ENCODE measurements at places on chromosomes 2 and 18.
A peak's percentile ranks its signal among the peaks of the same experiment; 100 is the strongest.

- no peak for DNase-seq
These were observed 608.0 kb upstream of the PIK3C3 start for GRCh38 chr18:41347057-41347456.

- DNase-seq: no peak
These were observed 102.9 kb downstream of the CDC42EP3 start for GRCh38 chr2:37568565-37568964.

DNA sequence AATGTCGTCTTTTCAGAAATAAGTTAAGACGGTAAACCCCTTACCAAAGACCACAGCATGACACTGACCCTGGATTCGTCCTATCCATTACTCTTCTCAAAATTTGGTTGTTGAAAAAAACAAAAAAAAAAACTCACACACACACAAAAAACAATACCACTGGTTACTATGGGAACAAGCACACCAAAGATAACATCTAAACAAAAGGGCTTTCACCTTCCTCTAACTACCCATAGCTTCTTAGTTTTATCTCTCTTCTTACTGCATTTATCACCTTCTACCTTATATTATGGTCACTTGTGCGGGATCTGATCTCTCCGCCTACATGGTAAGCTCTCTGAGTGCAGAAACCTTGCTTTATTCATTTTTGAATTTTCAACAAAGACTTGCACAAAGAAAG is 192.7 kb downstream of the STK39 start:
- DNase-seq: no peak

DNA sequence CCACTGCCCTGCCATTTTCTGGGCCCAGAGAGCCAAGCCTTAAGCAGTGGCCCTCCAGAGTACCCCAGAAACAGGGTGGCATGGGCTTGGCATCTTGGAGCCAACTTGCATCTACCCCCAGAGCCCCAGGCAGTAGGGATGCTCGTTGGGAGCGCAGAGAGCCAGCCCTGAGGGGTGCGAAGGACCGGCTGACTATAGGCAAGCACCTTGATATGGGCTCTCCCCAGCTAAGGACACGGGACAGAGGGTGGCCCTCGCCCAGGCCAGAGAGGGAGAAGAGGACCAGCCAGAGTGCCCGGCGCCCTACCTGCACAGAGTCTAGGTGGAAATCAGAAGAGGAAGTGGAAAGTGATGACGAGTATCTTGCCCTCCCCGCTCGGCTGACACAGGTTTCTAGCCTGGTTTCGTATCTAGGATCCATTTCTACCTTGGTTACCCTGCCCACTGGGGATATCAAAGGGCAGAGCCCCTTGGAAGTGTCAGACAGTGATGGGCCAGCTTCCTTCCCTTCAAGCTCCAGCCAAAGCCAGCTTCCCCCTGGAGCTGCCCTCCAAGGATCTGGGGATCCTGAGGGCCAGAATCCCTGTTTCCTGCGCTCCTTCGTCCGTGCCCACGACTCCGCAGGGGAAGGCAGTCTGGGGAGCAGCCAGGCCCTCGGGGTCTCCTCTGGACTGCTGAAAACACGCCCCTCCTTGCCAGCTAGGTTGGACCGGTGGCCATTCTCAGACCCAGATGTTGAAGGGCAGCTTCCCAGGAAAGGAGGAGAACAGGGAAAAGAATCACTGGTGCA is 16.2 kb downstream of the CEP68 start:
- no peak for DNase-seq

DNA sequence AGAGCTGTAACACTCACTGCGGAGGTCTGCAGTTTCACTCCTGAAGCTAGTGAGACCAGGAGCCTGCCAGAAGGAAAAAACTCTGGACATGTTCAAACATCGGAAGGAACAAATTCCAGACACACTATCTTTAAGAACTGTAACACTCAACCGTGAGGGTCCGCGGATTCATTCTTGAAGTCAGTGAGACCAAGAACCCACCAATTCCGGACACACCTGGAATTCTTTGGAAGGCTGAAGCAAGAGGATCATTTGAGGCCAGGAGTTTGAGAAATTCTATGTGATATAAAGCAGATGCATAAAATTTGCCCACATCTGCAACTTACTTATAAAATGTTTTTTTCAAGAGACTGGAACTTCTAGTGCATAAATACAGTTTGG is 43.5 kb upstream of the ITSN2 start:
- DNase-seq: no peak

GRCh38 chr18:44048435-44048834 is 632.3 kb upstream of the SETBP1 start:
- no peak for DNase-seq

GRCh38 chr2:228048838-228049490 is 132.5 kb downstream of the SPHKAP start:
- DNase-seq: peak; percentile 73

- no peak for DNase-seq
These were observed 115.6 kb upstream of the ID2 start for GRCh38 chr2:8566155-8566670.

- DNase-seq: no peak
These were observed 241.8 kb upstream of the RAB12 start for GRCh38 chr18:8367217-8367988.

DNA sequence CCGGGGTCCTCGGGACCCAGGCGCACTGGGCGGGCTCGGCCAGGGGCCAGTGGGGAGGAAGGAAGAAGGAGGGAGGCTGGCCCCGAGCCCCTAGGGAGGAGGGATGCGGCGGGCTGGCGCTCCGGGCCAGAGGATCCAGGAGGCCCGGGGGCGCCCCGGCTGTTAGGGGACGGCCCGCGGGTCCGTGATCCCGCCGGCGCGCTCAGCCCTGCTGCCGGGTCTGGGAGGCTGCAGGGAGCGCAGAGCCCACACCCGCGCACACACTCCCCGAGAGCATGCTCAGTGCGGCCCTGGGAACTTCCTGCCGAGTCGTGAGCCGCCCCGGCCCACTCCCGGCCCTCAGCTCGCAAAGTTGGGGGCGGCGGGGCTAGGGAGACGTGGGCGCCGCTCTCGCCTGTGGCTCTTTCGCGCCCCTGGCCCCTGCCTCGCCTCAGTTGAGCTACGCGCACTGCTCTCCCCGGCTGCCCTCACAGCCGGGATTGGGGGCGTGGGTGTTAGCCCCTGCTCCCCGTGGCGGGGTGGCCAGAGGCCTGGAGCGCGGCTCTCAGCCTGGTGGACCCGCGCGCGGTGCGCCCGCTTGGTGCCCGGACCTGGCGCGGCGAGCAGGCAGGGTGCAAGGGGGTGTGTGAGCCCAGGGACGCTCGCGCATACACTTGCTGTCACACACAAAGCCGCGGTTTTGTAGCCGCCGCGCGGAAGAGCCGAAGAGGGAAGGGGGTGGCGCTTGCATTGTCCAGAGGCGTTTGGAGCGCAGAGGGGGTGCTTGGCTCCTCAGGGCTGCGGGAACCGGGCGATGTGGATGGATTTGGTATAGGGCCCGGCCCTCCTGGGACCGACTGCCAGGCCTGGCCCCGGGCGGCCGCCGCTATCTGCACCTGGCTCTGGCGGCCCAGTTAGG is 132.9 kb upstream of the MGAT5 start:
- peak; percentile 76 for DNase-seq
